NCI-H524 (cell line): ENCODE measurements at places on chromosomes 6 and 20.

GRCh38 chr6:50922579-50923525 lies 104.2 kb downstream of the TFAP2B start:
- DNase-seq: no peak

DNA sequence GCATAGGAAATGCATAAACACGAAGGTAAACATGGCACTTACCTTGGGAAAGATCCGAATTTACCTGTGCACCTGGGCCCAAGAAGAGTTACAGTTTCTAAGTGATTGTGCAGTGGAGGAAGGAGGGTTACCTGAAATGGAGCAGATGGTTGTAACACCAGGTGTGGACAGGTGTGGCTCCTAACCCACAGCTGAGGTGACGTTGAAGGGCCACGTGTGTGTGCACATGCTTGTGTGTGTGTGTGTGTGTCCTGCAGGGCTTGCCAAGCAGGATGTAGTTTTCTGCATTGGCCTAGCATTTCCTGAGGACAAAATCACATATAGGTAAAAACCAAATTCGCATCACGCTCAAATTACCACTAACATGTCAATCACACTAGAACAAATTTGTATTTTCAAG lies 240.8 kb downstream of the ANKRD60 start:
- DNase-seq: no peak

DNA sequence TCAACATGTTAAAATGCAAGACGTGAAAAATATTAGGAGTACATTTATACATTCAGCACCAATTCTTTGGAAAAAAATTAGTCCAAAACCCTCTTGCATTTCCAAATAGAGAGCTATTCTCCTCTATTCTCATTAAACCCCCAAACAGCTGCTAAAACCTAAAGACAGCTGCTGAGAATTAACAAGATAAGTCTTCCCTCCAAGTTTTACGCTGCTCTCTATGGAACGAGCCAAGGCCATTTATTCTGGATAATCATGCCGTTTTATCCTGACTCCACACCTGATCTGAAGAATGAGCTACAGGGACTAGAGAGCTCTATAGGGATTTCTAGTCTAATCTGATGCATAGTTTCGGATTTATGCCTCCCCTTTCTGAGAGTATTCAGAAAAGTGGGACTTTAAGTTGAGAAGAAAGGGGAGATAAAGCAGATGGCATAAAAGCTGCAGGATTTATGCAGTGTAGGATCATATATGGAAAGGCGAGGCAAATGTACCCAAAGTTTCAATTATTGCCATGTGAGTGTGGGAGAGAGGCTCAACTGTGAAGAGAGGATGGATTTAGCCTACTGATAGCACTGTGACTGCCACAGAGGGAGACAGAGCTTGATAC lies 64.7 kb upstream of the HS3ST5 start:
- DNase-seq: peak; percentile 96

- DNase-seq: no peak
These were observed 143.6 kb downstream of the DST start for GRCh38 chr6:56499095-56499494.

GRCh38 chr6:168541307-168541706 lies 100.3 kb downstream of the SMOC2 start:
- DNase-seq: no peak

DNA sequence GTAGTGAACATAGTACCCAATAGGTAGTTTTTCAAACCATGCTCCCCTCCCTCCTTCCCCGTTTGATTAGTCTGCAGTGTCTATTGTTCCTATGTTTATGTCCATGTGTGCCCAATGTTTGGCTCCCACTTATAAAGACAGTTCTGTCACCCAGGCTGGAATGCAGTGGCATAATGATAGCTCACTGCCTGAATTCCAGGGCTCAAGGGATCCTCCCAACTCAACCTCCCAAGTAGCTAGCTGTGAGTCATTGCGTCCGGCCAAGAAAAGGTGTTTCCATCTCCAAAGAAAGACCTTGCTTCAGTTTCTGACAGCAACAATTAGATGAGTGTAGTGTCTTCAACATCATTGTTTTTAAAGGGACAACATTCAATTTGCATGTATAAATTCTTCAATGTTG lies 131.1 kb upstream of the CEP162 start:
- DNase-seq: no peak

DNA sequence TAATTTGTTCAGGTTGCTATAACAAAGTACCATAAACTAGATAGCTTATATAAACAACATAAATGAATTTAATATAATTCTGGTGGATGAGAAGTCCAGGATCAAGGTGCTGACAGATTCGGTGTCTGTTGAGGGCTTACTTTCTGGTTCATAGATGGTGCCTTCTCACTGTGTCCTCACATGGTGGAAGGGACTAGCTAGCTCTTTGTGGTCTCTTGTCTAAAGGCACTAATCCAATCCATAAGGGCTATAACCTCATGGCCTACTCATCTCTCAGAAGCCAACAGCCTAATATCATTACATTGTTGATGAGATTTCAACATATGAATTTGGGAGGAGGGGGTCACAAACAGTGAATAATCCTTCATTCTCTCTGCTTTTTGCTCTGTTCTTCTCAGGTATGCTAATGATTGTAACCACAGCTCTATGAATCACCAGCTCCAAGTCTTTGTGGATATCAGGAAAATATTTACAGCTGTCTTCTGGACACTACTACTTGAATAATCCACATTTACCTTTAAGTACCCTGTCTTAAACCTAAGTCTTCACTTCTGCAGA lies 122.3 kb downstream of the NKAIN2 start:
- DNase-seq: no peak

- no peak for DNase-seq
These were observed 531.2 kb downstream of the TFAP2B start for GRCh38 chr6:51349857-51350256.

DNA sequence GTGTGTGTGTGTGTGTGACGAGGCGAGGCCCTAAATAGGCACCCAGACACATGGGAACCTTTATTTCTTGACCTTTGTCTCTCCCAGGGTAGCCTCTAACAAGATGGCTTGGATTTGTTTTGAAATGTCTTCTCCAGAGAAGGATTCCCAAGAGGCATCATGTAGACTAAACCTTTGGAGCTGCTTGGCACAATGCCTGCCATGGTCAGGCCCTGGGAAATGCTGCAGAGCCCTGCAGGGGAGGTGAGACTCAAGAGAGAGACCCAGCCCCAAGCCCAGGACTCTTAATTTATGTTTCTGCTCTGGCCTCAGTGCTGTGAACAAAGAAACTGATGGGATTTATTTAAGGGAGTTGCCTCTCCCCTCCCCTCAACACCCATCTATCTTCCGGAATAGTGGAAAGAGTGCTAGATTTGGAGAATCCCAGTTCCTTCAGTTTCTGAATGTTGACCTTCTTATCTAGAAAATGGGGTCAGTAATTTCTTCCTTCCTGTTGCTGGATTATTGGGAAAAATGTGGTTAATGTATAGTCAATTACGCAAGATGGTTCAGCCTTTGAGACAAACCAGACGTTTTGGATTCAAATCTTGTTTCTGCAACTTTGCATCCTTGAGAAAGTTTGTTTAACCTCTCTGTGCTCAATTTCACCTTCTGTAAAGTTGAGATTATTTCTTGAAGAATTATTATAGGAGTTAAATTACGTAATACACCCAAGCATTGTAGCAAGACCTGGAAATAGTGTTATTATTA lies 434.8 kb downstream of the MAFB start:
- DNase-seq: no peak

- no peak for DNase-seq
These were observed 8.6 kb downstream of the CD83 start for GRCh38 chr6:14126191-14126590.

DNA sequence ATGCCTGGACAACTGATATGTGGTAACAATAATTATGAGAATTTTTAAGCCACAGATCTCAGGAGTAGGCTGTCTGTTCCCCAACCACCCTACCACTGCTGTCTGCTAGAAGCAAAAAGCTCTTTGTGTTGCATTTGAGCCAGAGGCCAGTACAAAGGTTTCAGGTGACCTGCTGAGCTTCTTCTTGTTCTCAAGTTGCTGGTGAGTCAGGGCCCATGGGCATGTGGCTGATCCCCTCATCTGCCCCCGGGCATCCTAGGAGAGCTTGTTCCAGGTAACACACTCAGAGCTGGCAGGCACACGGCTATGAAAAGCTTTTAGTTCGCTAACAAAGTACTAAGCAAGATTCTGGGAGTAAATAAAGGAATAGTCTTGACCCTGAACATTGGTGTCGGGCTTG lies 285.3 kb downstream of the CDC5L start:
- DNase-seq: no peak

DNA sequence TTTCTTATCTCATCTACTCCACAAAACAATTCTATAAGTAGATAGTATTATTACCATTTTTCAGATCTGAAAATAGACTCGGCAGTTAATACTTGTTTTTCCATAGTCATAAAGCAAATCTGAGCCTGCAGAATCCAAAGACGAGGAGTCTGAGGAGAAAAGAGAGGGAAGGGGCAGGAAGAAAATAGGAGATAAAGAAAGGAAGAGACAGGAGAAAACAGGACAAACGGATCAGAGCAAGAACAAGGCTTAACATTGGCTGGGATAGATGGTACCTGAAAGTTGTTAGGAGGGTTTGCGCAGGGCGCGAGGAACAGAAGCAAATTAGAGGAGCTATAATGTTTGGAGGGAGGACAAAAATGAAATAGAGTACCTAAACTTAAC lies 639 bp upstream of the PPIL1 start:
- DNase-seq: no peak

GRCh38 chr20:57892471-57892870 lies 182.7 kb upstream of the PMEPA1 start:
- DNase-seq: peak; percentile 6
